NK-92 treated with Interleukin-12 subunit alpha and Interleukin-12 subunit beta, amount 100 ng/mL, for 24 hours (cell line): ENCODE measurements at places on chromosomes 2 and 18.

GRCh38 chr2:134333646-134334189 lies 79.8 kb downstream of the MGAT5 start:
- DNase-seq, result no peak

GRCh38 chr2:71832388-71832787 lies 315.3 kb downstream of the CYP26B1 start:
- DNase-seq, result no peak

DNA sequence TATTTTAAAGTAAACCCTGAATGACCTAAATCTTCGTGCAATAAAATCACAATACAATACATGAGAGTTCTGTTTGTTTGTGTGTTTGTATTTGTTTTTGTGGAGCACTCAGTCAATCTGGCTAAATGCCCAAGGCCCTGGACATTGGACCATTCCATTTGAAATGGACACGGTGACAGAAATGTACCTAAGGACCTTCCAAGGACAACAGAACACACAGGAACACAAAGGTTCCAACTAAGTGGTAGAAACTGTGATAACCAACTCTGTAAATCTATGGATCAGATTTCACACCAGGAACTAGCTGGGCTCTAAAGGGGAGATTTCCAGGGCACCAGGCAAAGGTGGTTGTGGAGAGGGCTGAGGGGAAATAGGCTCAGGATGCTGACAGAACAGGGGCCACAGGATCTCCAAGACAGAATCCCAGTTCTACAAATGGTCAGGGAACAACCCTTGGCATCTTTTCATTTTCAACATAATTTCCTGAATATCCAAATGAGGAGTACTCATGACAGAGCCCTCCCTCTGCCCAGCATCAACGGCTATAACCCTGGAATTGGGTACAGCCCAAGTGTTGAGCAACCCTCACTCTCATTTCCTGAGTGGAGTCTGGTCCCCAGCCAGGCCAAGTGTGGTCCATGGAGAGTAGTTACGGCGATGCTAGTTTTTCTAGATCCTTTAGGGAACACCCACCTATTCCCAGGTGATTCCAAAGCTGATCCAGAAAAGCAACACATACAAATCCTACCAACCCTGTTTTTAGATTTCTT lies 78.4 kb downstream of the NCKAP5 start:
- no peak for DNase-seq

- DNase-seq, result no peak
Measured at GRCh38 chr18:3898861-3899613, 449.1 kb downstream of the TGIF1 start.

- DNase-seq, result no peak
Measured at GRCh38 chr2:131035112-131035825, 58.0 kb downstream of the FAM168B start.

DNA sequence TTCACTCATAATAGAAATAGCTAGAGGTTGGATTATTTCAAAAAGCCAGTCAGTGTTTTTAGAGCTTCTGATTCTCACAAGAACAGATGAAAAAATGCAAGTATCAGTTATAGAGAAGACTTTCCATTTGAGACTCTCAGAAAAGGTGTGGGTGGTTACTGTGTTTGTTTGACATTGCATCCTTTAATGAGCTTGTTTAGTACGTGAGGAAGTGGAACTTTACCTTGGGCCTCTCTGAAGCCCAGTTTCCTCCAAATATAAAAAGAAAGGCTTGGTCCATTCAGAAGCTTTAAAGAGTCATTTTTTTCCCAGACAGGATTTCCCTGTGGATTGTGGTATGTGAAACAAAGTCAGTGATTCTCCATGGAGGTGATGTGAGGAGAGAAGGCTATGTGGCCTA lies 89.9 kb upstream of the RANBP2 start:
- DNase-seq, result no peak

GRCh38 chr2:127678991-127679390 lies 3.7 kb upstream of the LIMS2 start:
- DNase-seq, result no peak

DNA sequence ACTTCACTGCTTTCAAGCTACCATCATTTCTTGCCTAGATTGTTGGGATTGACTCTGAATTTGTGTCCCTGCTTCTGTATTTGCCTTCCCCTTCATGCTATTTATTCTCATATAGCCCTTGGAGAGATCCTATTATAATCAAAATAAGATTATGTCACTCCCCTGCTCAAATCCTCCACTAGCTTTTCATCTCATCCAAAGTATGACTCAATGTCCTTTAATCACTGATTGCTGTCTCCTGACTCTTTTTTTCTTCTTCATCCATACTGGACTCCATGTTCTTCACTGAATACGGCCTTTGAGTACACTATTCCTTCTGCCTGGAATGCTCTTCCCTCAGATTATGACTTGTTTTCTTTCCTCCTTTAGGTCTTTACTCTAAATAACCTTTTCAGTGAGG lies 5.0 kb downstream of the RBKS start:
- no peak for DNase-seq

DNA sequence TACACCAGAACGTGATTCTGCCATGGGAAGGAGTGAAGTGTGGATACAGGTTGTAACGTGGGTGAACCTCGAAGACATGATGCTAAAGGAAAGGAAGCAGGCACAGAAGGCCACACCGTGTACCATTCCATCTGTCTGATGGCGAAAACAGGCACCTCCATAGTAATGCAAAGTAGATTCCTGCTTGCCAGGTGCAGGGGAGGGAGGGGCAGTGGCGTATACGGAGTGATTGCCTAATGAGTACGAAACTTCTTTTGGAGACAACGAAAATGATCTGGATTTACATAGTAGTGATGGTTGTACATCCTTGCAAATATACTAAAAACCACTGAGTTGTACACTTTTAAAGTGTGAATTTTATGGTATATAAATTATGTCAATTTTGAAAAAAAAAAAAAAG lies 106.7 kb downstream of the GBX2 start:
- no peak for DNase-seq

- no peak for DNase-seq
Measured at GRCh38 chr2:86552889-86553288, 10.4 kb downstream of the CHMP3 start.

DNA sequence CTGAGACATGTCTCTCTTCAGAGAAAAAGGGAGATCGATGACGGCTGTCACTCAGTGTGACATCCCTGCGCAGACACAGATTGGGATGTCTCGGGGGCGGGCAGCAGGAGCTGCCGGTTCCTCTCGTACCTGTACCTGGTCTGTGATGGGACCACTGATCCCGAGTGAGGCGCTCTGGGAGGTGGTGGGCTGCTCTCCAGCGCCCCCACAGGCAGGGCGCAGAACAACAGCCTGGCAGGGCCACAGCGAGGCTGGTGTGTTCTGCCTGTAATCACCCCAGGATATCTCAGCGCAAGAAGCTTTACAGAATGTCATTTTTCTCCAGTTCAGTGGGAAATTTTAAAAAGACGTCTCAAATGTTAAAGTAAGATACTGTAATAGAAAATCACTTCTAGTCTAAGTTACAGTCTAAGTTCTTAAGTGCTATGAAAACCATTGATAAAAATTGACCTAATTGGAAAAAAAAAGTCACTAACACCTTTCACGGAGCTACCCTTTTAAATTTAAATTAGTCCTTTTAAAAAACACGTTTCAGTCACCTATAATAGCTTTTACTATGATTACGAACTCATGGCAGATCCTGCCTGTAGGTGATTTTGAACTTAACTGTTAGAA lies 189.8 kb downstream of the SNTG2 start:
- no peak for DNase-seq

DNA sequence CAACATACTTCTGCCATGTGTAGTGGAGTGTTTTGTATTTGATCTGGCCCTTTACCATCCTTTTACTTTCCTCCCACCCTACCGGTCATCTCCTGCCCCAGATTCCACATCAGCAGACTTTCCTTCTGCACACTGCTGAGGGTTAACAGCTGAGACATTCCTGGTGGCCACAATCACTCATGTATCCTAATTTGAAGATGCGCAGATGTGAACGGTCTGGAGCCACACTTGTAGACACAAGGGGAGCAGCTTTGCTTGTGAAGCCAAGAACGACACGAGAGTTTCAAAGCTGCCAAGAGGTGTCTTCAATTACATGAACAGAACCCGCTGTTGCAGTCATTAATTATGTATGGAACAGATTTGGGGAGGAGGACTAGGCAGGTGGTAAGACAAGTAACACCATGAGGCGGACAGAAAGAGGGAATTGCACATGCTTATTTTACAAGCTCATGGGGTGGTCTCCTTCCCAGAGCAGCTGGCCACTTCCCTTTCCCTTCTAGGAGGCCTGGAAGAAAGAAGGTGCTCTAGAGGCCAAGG lies 260.7 kb upstream of the KLHL29 start:
- DNase-seq, result no peak

DNA sequence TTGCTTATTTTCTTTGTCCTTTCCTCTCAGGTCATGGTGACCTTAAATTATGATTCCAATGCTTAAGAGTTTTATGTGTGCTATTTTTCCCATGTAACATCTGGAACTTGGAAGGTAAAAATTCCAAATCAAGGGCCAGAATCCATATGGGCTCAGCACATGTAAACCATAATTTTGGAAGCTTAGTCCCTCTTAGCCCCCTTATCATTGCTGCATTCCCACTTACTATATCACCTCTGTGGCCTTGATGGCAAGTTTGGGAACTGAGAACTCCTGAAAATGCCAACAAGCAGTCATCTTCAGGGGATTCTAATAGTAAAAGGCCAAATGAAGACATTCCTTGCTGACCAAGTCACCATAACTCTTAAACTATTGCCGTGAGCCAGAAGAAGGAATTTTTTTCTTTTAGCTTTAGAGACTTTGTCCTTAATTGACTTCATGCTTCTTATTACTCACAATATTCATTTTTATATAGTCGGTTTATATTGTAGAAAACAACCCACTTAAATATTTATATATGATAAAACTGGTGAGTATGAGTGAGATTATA lies 251.4 kb downstream of the SLC8A1 start:
- DNase-seq, result no peak

- no peak for DNase-seq
Measured at GRCh38 chr2:96633641-96634040, 4.5 kb downstream of the KANSL3 start.

- DNase-seq, result no peak
Measured at GRCh38 chr2:118123561-118124232, 35.4 kb downstream of the INSIG2 start.

DNA sequence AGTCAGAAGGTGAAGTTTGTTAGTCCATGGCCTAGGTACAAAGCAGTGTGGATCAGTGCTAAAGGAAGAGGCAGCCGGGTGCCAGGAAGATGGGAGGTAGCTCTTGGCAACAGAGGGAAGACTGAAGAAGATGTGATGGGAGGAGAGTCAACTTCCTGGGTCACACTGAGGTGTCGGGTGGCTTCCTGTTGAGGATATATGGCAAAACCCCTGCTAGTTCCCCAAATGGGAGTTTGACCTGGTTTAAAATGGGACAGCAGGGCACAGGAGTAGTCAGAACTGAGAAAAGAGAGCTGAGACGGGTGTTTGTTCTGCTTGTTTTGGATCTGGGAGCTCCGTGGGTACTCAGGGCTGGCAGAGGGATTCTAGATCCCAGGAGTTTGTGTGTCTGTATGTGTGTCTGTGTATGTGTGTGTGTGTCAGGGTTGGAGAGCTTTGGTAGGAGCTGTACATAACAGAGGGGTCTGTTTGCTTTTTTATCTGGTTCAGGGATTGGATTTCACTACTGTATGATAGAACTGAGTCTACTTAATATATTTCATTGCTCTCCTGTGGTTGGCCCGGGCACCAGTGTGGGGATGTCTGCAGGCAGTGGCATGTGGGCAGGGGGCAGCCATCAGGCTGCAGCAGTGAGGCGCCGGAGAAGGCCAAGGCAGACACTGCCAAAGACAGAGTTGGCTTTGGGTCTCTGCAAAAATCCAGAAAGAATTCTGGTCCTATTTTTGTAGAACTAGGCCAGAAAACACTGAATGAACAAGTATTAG lies 17.1 kb downstream of the MXD1 start:
- no peak for DNase-seq

GRCh38 chr2:7557376-7557775 lies 640.2 kb downstream of the RNF144A start:
- no peak for DNase-seq
